ENCODE measurements at places on chromosomes 11 and 22.

DNA sequence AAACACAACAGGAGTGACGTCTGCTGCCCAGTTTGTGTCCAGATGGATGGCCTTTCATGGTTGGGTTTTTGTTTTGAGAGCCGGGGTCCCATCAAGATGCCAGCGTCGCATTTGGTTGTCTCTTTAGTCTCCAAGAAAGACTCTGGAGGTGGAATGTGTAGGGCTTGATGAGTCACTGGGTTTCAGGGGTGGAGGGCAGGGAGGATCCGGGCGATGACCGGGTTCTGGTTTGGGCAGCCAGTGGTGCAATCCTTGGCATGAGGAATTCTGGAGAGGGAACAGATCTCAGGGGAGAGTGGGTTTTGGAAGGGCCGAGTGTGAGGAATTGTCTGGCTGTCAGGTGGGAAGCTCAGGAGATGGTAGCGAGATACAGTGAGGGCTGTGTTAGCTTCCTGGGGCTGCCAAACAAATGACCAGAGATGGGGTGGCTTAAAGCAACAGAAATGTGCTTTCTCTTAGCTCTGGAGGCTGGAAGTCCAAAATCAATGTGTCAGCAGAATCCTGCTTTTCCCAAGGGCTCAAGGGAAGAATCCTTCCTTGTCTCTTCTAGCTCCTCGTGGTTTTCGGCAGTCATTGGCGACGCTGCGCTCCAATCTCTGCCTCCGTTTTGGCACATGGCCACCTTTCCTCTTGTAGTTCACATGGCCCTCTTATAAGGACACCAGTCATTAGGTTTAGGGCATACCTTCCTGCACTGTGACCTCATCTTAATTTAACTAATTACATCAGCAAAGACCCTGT lies 26.4 kb upstream of the PPFIA1 start:
- DNase-seq: no peak

DNA sequence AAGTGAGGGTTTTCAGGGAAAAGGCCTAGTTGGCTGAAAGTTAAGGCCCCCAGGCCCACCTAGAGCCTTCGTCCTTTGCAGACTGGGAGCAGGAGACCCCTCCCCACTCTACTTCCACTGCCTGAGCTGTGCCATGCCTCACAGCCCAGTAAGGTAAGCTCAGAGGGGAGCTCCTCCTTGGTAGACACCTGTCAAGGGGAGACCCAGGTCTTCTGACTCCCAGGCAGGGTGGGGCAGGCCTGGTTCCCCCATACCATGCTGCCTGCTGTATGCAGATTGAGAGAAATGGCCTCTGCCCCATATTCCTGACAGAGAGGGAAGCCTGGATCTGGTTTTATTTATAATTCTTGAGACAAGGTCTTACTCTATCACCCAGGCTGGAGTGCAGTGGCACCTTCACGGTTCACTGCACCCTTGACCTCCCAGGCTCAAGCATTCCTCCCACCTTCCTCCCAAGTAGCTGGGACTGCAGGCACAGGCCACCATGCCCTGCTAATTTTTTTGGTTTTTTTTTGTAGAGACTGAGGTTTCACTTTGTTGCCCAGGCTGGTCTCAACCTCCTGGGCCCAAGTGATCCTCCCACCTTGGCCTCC lies 697 bp downstream of the RAB36 start:
- no peak for DNase-seq

GRCh38 chr11:15641271-15642045 lies 526.7 kb downstream of the INSC start:
- DNase-seq: no peak

GRCh38 chr11:62472063-62472884 lies 53.4 kb downstream of the SCGB1A1 start:
- DNase-seq: no peak

GRCh38 chr22:50532824-50533796 lies 3.3 kb upstream of the TYMP start:
- DNase-seq: no peak

DNA sequence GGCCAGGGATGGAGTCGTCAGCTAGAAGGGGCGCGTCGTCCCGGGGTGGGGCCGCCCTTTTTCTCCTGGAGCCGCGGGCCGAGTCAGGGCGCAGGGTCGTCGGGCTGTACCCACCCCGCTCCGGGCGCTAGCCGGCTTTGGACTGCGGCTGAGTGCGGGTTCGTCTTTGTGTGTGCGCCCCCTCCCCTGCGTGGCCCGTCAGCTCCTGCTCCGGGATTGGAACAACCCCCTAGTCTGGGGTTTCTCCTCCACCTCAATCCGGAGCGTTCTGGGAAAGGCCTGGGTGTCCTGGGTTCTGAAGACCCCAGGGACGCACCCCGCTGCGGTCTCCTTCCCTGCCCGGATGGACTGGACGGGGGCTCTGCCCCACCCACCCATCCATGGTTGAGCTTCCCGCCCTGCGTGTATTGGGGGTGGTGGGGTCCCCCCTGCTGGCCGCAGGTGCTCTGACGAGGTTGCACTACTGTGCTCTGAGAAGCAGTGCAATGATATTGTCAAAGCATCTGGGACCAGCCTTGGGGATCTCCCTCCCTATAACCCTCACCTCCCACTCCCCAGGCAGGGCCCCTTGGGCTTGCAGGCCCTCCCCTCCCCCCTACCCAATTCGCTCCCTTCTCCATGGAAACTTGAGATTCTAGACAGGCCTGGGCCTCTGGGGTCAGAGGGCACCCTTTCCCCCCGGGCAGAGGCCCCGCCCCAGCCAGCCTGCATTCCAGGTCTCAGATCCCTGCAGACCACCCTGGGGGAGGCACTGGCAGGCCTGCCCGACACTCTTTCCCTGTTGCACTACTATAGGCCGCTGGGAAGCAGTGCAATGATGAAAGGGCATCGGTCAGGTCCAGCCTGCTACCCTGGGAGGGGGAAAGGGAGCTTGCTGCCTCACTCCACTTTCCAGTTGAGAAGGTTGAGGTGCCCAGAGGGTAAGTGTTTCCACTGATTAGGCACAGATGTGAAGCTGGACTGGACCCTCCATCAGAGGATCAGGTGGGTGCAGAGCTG lies 10.7 kb downstream of the SDF2L1 start:
- DNase-seq: no peak

- DNase-seq: peak; percentile 55
These were observed 3.9 kb upstream of the BCL9L start for GRCh38 chr11:118929501-118930093.

GRCh38 chr11:119974051-119974450 lies 163.9 kb downstream of the TRIM29 start:
- no peak for DNase-seq

DNA sequence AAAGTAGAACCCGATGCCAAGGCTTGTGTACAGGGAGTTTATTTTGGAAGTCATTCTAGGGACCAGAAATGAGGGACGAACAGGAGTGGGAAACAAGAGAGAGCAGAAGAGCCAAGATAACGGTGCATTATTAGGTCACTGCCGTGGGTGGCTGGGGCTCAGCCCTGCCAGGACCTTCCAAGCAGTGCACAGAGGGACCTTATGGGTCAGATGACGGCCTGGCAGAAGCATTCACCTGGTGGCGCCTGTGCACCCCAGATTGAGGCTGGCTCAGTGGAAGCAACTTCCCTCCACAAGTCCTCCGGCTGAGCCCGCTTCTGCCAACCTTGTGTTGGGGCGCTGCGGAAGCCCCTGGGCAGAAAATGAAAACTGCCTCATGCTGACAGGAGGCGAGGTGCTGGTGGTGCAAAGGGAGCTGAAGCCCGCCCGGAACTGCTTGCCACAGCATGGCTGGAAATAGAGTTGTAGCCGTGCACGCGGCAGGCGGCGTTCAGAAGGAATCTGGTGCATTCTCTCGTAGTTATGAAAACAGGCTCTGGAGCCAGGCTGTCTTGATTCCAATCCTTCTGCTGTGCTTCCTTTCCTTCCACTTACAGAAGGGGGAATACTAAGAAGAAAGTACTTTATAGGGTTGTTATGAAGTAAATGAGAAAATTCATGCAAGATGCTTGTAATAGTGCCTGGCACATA lies 22.2 kb upstream of the TP53I11 start:
- no peak for DNase-seq

GRCh38 chr11:119571311-119571710 lies 148.3 kb upstream of the THY1 start:
- DNase-seq: no peak

DNA sequence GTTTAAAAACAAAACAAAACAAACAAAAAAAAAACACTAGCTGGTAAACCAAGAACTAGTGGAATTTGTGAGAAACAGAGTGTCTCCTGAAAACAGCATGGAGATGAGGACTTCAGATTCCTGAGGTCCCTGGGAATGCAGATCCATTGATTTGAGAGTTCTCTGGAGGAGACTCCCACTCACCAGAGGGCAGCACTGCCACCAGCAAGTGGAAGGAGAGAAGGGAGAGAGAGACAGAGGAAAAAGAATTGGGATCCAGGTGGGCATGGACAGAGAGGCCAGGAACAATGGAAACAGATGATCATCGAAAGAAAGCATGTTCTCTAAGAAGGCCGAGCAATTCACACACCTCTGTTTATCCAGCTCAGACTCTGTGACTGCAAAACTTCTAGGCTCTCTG lies 31.8 kb downstream of the ETS1 start:
- DNase-seq: no peak

DNA sequence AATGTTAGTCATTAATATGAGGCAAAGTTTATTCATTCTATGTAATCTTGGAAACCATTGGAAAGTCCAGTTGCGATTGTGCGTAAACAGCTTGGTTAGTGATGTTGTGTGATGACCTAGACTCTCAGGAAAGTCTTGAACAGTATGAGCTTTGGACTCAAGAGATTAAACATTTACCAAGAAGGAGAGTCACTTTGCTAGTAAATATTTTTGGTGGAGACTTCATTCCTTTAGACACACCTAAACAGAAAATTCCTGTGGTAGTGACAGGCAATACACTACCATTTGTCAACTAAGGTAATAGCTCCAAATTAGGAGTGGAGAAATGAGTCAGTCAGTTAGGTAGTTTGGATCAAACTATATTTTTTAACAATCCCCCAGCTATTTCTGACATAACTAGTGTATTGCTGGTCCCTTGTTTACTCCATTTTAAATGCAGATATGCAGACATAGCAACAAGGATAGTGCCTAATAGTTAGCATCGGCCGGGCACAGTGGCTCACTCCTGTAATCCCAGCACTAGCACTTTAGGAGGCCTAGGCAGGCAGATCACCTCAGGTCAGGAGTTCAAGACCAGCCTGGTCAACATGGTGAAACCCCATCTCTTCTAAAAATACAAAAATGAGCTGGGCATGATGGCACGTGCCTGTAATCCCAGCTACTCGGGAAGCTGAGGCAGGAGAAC lies 89.3 kb downstream of the ARHGAP42 start:
- DNase-seq: no peak

DNA sequence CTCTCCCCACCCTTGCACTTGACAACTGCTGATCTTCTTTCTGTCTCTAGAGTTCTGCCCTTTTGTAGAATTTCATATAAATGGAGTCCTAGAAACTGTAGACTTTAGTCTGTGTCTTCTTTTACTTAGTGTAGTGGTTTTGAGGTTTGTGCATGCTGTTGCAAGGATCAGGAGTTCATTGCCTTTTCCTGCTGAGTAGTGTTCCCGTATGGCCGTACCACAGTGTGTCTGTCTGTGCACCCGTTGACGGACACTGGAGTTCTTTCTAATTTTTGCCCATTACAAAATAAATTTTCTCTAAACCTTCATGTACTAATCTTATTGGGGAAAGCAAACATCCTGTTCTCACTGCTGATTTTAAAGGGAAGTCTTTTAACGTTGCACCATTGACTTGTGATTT lies 138.1 kb downstream of the TBC1D22A start:
- DNase-seq: no peak

- DNase-seq: no peak
These were observed 34.4 kb downstream of the ME3 start for GRCh38 chr11:86637988-86638387.

GRCh38 chr22:35315141-35315854 lies 15.6 kb downstream of the TOM1 start:
- no peak for DNase-seq

DNA sequence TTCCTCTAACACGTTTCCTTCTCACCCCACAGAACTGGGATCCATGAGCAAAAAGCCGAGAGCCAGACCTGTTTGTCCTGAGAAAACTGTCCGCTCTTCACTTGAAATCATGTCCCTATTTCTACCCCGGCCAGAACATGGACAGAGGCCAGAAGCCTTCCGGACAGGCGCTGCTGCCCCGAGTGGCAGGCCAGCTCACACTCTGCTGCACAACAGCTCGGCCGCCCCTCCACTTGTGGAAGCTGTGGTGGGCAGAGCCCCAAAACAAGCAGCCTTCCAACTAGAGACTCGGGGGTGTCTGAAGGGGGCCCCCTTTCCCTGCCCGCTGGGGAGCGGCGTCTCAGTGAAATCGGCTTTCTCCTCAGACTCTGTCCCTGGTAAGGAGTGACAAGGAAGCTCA lies 24.0 kb downstream of the CD5 start:
- no peak for DNase-seq

- DNase-seq: no peak
These were observed 3.3 kb upstream of the ANKRD13D start for GRCh38 chr11:67285541-67286498.

DNA sequence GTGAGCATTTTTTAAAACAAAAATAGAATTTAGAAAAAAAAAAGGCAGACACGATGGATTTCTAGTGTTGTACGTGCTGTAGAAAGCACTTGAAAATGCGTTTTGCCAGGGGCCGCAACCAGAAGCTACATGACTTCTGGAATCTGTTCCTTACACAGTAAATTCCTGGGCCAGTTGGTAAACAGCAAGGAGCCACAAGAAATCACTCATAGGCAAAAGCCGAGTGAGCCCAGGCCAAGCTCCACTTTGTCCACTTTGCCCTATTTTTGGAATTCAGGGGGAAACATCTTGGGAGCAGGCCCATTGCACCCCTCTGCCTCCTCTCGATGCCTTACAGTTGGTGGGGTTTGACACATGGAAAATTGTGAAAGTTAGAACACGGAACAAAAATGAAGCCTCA lies 4.1 kb upstream of the CELSR1 start:
- DNase-seq: no peak

- no peak for DNase-seq
These were observed 38.1 kb downstream of the GNB1L start for GRCh38 chr22:19816372-19817119.

- DNase-seq: no peak
These were observed 51.5 kb downstream of the NEU3 start for GRCh38 chr11:75040167-75040770.

GRCh38 chr11:69825941-69826340 lies 6.7 kb upstream of the FGF3 start:
- DNase-seq: no peak

GRCh38 chr11:128207861-128208321 lies 379.5 kb downstream of the ETS1 start:
- no peak for DNase-seq

DNA sequence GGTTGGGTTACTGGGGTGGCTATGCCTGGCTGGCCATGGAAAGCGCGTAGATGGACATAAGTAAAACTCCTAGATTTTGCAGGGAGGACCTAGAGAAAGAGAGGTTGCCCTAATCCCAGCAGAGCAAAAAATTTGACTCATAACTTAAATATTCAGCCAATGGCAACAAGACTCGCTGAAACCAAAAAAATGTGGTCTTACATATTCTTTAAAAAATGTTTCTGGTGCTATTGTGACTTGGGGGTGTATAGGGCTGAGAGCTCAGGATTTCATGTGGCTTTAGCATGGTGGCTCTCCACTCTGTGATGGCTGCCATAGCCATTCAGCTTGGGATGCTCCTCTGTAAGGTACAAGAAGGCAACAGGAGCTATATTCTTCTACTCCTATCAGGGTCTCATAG lies 27.2 kb upstream of the PDGFD start:
- DNase-seq: no peak

Measured in stimulated activated CD4-positive, alpha-beta T cell treated with anti-CD3 and anti-CD28 coated beads, TNF-alpha, amount 100 ng/mL, for 4 hours (primary cell).